Left colon (tissue), 2 donors: ENCODE measurements at places on chromosomes 5 and 9.

DNA sequence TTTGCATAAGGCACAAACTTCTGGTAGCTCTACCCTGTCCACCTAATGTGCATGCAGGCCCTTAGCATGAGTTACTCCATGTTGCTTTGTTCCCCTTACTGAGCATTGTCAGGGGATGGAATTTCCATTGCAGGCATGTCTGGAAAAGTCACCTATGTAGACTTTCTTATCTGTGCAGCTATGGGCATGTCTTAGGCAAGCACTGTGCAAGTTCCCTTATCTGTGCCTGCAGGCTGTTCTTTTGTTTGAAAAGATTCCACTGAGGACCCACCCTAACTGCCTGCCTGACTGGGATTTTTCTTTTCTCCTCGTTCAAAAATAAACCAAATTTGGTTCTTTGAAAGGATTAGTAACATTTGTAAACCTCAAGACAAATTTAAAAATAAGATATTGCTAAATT, 587.0 kb downstream of the CDH18 start:
- DNase-seq, result no peak

GRCh38 chr9:28887188-28887884, 1314.1 kb upstream of the C9orf72 start:
- no peak for DNase-seq

DNA sequence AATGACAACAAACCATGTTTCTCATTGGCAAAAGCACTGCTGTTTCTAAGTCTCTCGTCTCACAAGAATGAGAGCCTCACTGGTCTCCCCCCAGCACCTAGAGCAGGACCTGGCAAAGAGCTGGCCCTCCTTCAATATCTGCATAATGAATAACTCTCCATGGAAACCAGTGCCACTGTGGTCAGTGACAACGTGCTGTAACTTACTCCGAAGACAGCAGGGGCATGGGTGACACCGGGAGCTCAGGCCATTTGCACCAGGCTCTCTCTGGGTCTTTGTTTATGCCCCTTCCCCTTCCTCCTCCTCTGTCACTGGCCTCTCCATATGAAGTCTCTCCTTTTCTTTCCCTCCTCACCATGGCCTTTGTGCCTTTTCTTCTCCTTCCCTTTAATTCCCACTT, 33.3 kb downstream of the TAS2R1 start:
- DNase-seq, result no peak

DNA sequence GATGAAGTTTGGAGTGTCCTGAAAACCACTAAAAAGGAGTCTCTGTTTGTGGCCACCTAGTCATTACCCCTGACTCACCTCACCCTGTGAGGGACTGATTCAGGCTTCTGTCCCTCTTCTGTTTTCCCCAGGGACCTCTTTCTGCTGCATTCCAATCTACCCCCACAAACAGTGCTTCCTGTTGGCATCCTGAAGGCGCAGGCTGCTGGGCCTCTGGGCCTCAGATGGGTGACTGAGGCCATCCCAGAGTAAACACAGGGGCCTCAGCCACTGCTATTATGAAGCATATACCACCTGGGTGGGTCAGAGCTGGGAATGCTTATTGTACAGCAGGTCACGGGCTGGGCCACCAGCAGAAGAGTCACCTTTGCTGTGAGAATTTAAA, 20.0 kb downstream of the MORN5 start:
- no peak for DNase-seq

GRCh38 chr9:114745879-114746550, 59.8 kb downstream of the TNFSF15 start:
- DNase-seq, result no peak

DNA sequence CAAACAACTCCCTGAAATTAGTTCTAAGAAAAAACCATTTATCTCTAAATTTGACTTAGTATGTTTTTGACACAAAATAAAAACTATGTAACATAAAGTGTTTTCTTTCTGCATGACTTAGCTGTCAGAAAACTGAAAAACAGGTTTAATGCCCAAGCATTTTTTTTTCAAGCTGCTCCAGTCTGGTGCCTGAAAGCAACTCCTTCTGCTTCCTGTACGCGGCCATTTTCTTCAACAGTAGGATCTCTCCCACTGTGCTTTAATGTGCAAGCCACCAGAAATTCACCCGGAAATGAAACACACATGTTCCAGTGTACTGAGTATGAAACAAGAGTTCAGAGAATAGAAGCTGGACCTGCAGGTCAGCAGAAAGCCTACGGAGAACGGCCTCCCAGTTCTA, 161.2 kb downstream of the MED27 start:
- DNase-seq, result no peak

DNA sequence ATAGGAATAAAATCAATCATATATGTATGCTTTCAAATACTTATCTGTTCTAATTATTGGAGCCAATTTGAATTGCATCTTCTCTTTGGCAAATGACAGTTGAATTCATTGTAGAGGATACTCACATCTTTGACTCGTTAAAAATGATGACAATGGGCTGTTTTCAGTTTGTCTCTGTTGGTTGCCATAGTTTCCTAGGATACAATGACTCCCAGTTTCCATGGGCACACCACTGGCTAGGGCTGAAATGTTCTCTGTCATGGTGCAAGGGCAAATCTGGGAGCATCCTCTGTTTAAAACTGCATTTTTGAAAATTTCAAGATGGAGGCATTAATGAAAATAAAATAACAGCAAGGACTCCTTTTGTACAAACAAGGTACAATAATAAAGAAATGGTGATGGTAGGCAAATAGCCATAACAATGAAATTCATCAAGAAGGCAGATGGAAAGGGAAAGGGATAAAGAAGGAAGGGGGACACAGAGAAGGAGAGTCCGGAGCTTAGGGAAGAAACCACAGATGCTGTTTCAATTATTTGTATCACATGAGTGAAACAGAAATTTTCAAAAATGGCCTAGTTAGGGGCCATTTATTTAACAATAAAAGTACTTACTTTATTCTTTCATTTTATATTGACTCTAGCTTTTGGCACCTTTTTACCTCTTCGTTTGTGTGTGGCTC, 378.8 kb upstream of the SEMA6A start:
- DNase-seq, result no peak

GRCh38 chr5:88829054-88829453, 53.9 kb downstream of the MEF2C start:
- DNase-seq, result no peak

DNA sequence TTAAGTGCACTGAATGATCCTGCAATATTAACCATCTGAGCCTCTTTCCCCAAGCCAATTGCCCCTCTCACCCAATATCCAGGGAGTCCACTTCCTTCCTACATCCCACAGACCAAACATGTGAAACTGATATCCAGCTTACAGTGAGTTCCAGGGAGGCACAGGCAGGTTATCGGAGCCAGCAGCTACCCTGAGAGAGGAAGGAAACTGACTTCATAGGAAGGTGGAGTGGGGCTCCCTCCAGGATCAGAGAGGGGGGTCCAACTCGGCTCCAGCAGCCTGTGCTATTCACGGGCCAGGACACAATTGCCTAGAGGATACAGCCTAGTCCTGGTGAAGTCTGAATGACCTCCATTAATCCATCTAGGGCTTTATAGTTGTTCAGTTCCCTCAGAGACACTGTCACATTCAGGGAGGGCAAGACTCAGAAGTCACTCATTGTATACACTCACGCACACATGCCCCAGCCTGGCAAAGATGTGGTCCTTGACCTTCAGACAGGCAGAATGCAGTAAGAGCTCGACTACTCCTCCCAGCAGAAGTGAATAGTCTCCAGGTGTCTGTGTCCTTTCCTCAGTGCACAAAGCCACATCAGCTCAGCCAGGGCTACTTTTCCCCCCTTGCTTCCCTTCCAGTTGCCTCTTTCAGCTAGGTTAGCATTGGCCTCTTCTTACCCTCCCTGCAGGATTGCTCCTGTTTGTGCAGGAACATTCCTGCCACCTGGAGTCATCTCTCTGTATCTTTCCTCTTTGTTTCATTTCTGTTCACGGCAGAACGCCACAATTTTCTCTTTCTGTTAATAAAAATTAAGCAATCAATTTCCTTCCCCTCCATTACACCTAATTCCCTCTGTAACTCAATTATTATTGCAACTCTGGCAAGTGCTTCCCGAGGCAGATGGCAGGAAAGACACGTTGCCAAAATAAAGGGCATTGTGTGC, 501.7 kb downstream of the ARHGEF28 start:
- DNase-seq, result no peak

DNA sequence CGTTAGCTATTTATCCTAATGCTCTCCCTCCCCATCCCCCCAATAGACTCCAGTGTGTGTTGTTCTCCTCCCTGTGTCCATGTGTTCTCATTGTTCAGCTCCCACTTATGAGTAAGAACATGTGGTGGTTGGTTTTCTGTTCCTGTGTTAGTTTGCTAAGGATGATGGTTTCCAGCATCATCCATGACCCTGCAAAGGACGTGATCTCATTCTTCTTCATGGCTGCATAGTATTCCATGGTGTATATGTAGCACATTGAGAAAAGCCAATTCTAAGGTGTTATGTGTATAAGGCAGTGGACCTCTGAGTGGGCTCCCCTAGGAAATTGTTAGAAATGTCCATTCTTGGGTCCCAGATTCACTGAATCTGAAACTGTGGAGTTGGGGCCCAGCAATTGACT, 103.1 kb upstream of the MYO10 start:
- DNase-seq, result no peak

DNA sequence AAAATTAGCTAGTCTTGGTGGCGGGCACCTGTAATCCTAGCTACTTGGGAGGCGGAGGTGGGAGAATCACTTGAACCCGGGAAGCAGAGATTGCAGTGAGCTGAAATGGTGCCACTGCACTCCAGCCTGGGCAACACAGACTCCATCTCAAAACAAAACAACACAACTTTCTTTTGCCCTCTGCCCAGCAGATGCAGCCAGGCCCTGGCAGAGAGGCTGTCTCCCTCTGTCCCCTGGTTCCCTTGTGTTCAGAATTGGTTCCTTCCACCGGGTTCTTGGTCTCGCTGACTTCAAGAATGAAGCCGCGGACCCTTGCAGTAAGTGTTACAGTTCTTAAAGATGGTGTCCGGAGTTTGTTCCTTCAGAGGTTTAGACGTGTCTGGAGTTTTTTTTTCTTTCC, 30.2 kb upstream of the CEP72 start:
- no peak for DNase-seq

GRCh38 chr5:175889910-175890684, 18.7 kb downstream of the CPLX2 start:
- DNase-seq, result no peak

- DNase-seq, result no peak
Observed at GRCh38 chr5:67331296-67331925, 134.8 kb upstream of the CD180 start.

- DNase-seq, result no peak
Observed at GRCh38 chr5:26482076-26482809, 556.1 kb downstream of the CDH9 start.

DNA sequence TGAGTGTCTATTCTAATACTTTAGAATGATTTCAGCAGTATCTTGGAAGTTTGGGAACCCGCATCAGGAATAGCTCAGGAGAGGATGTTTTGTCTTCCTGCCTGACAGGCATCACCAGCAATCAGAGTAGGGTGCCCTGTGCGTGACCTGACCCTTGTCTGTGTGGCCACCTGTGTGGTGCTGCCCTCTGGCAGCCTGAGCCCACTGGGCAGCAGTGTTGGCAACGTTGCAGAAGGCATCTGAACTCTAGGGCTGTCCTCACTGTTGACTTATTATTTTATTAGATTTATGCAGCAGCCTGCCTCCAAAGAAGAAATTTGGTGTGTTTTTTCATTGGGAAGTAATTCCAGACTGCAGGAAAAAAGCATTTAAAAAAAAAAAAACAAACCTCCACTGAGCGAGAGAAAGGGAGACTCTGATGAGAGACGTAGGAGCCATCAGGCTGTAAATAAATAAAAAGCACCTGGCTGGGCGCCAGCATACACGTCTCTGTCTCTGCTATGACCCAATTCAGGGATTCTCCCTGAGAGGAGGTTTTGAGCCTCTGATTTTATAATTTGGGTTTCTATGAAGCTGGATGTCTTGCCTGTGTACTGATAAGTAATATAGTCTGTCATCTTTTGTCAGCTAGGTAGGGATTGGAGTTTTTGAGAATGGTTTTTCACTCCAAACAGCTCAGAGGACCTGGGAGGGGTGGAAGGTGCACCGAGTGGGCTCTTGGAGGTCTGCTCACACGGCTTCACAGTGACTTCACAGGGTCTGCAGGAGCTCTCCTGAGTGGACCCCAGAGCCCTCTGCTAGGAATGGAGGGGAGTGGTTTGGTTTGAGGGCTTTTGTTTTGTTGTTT, 49.0 kb downstream of the FAM78A start:
- peak; percentile 31 for DNase-seq

GRCh38 chr9:112894699-112895098, 4.0 kb upstream of the SLC46A2 start:
- no peak for DNase-seq

GRCh38 chr9:68426755-68427154, 70.3 kb downstream of the PGM5 start:
- no peak for DNase-seq

DNA sequence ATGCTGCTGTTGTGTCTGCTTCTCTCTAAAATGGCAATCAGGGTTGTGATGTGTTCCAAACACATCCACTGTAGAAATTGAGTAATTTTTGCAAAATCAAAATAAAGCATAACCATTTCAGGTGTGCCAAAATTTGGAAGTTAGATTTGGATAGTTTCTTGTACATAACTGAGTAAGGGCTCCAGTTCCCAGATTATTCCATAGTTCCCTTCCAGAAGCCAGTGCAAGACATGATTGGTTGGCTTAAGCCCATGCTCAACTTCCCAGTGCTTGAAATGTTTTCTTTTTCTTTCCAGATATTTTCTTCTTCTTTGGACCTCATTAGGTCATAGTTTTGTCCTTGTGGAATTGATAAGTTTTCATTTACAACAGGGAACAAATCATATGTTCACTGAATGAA, 64.2 kb downstream of the SNCAIP start:
- no peak for DNase-seq

DNA sequence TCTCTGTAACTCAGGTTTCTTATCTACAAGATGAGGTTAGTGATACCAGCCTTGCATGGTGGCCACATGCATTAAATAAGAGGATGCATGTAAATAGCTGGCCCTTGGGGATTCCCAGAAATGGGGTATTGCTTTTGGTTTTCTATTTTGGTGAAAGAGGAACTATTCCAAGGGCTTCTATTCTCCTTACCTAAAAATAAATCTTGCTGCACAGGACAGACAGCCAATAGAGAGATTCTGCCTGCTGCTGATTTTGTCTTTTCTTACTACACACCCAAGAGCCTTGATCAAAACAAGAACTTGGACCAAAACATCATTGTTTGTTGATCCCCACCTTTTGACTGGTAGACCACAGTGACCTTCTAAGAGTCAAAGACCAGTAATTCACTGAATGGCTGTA, 161.8 kb downstream of the PJA2 start:
- DNase-seq, result no peak

DNA sequence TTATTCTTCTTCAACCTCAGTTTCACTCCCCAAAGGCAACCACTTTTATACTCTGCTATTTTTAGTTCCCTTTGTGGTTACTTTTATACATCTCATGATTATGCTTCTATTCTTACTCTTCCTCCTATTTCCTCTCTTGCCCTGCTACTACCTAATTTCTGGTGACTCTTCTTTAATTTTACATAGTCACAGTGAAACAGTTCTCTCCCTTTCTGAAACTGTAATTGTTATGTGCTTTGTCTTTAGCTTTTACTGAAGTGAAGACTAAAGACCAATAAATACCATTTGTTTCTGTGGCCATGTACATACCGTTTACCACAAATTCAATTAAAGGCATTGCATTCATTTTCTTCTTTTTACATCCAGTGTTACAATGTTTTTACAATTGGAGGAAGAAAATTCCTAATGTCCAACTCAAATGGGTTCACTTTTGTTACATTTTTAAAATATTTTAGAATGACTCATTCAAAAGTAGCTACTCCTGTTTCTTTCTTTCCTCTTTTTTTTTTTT, 410.6 kb downstream of the PSAT1 start:
- no peak for DNase-seq

GRCh38 chr9:94864862-94865509, 138.5 kb downstream of the AOPEP start:
- no peak for DNase-seq
